Stimulated activated CD4-positive, alpha-beta T cell treated with anti-CD3 and anti-CD28 coated beads, Interleukin-15, amount 100 ng/mL, for 1 hour (primary cell): ENCODE measurements at places on chromosomes 7 and 10.

DNA sequence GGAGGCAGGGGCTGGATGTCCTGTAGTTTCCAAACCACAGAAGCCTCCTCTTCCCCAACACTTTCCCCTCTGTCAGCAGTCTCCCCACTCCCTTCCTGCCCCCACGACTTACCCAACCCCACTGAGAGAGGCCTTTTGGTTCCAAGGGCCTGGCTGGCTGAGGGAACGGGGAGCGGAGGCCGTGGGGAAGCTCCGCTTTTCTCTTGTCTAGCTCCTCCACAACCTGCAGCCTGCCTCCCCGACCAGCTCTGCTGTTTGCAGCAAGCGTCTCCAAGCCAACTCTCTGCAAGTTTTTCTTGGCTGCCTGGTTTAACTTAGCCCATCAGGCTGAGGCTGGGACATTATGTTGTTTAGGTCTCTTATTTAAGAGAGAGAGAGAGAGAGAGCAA is 126.8 kb downstream of the NEURL1 start:
- DNase-seq: no peak

GRCh38 chr7:32256811-32257210 is 186.6 kb upstream of the PDE1C start:
- DNase-seq: no peak

GRCh38 chr7:137975768-137976167 is 26.1 kb downstream of the CREB3L2 start:
- no peak for DNase-seq

DNA sequence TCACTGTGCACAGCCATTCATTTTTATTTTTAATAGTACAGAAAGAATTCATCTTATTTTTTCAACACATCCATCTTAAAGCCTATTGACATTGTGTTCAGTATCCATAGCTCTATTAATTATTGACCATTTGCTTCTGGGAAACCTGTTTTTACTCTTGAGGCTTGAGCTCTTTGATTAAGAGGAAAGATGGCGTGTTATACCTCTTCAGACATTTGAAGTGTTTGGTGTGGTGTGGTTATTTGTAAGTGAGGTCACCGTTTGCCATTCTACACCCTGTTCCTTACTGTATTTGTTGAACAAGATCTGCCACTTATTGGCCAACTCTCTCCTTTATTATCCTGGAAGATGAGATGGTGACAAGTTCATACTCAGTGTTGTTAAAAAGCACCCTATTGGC is 18.4 kb downstream of the C7orf57 start:
- DNase-seq: no peak

GRCh38 chr7:107874605-107875446 is 16.2 kb upstream of the DLD start:
- DNase-seq: no peak

- DNase-seq: no peak
These were observed 23.7 kb upstream of the MRC1 start for GRCh38 chr10:17785276-17785930.

DNA sequence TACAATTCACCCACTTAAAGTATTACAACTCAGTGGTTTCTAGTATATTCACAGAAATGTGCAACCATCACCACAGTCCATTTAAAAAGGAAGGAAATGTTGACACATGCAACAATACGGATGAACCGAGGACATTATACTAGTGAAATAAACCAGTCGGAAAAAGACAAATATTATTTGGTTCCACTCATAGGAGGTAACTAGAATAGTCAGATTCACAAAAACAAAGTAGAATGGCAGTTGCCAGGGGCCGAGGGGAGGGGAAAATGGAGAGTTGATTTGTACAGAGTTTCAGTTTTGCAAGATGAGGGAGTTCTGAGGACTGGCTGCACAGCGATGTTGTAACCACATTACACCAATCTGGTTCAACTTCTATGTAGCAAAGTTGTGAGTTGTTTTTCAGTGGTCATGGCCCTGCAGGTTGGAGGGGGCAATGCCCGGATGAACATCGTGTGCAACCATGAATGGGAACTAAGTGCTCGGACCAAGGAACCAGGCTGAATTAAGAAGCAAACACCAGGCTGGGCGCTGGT is 17.6 kb upstream of the TNPO3 start:
- DNase-seq: no peak

DNA sequence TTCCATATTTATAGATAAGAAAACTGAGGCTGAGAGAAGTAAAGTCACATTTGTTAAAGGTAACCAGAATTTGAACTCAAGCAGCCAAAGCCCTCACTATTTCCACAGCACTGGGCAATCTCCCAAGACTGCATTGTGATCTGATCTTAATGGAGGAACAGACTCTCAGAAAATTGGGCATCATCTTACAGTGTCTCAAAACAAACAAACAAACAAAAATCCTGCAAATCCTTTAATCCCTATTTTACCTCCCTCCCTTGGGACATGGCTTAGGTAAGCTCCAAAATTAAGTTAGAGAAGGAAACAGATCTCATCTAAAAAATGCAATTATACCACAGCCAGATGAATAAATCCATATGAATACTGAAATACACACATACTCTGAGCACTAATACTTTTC is 57.5 kb downstream of the FHIP2A start:
- no peak for DNase-seq

DNA sequence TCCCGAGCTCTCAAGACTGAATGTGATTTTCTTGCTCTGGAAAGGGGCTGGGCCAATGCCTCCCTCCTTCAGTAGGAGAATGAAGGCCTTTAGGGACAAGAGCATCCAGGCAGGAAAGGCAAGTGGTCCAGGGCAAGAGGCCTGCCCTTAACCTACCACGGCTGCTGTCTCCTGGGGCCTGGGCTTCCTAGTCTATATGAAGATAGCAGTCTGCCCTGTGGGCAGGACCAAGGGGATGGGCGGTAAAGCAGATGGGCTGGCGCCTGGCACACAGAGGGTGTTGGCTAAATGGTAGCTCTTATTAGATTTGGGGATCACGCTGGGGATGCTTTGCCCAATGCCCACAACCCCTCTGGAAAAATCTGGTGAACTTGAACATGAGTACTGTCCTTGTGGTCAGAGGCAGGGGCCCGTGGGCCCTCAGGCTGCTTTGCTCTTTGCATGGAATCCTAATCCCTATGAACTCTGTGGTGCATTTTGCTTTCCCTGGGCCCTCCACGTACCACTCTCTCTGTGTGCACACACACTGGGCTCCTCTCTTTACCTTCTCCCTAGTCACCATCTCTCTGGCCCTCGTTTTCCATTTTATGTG is 20.3 kb downstream of the CHAT start:
- no peak for DNase-seq

GRCh38 chr10:1432161-1432560 is 305.2 kb downstream of the ADARB2 start:
- no peak for DNase-seq

GRCh38 chr10:106997721-106998120 is 166.8 kb downstream of the SORCS1 start:
- no peak for DNase-seq

- no peak for DNase-seq
These were observed 184.7 kb upstream of the KAT6B start for GRCh38 chr10:74641659-74642058.
